Stimulated activated CD8-positive, alpha-beta memory T cell treated with anti-CD3 and anti-CD28 coated beads, Interleukin-2, amount 100 ng/mL, for 48 hours (primary cell): ENCODE measurements at places on chromosomes 5 and 9.
A peak's percentile ranks its signal among the peaks of the same experiment; 100 is the strongest.

DNA sequence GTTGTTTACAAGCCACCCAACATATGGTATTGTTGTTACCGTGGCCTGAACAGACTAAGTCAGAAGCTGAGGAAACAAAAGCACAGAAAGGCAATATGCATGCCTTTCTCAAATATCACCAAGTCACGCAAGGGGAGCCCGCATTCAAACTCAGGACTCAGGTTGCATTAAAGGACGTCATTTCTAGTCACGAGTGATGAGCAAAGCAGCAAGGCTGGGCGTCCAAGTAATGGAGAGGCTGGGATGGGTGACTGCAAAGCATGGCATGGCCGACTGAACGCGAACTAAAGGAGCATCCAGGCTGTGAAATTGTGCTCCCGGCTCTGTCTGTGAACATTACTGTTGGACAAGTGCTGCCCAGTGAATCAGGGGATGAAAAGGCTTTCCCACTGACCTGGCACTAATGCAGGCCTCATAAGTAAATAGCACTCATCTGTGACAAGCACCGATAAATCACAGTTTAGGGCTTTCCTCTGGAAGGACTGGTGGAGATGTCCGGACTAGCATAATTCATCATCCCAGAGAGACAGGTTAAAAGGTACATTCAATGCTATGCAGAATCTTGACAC lies 202.8 kb downstream of the SPOCK1 start:
- DNase-seq = no peak

- no peak for DNase-seq
Observed at GRCh38 chr9:132931178-132931735, 13.2 kb downstream of the TSC1 start.

GRCh38 chr5:146311278-146311677 lies 27.4 kb upstream of the POU4F3 start:
- no peak for DNase-seq

DNA sequence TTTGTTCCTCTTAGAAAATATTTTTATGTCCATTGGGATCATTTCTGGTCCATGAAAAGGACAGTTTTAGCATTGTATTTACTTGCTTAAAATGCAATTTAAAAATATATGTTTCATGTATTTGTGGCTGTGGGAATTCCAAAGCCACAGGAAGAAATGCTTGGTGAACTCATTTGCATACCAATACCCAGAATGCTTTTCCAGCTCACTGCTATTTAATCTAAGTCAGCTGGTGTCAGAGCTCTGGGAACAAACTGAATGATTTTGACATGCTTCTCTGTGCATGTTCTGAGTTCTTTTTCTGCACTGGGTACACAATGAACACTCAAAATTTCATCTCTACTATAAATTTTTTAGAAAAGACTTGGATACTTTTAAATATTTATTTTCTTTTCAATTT lies 482.8 kb upstream of the ARRDC3 start:
- DNase-seq = no peak

- DNase-seq = no peak
Observed at GRCh38 chr9:121222524-121223171, 21.0 kb upstream of the RAB14 start.

GRCh38 chr5:171444582-171444981 lies 25.1 kb downstream of the FGF18 start:
- DNase-seq = no peak

- no peak for DNase-seq
Observed at GRCh38 chr5:123753937-123754891, 242.2 kb downstream of the CSNK1G3 start.

DNA sequence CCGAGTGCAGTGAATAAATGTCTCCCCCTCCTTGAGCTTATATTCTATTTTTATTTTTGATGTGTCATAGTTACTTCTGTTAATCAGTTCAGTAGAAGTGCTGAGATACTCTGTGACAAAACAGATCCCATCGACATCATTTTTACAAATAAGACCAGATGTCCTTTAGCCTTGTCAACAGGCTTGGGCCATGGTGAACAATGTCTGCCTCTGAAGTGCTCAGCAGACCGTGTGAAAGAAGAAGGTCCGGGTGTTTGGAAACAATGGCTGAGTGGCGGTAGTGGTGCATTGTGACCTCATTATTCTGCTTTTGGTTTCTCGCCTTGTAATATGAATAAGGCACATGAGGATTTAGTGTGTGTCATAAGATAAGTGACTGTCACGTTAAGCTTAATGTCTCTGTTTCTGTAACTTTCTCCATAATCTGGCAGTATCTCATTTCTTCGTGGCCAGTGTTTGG lies 71.2 kb downstream of the SYK start:
- no peak for DNase-seq

DNA sequence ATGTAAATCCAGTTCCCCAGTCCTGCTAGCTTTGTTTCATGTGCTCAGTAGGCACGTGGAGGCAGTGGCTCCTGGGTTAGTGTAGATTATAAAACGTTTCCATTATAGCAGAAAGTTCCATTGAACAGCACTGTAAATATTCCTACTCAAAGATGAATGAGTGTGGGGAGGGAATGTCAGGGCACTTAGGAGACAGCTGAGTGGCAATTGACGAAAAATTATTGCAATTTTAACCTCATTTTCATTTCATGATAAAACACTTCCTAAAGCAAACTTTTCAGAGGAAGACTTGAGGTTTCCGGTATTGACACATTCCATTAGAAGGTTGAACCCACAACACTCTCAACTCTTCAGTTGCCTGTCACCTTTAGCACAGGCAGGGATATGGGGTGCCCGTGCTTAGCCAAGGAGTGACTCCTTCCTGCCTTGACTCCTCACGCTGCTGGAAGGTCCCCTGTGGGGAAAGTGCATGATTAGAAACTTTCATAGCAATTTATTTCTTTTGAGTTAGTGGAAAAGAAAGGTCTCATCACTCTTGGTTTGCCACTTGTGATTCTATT lies 41.2 kb downstream of the SLC46A2 start:
- no peak for DNase-seq

DNA sequence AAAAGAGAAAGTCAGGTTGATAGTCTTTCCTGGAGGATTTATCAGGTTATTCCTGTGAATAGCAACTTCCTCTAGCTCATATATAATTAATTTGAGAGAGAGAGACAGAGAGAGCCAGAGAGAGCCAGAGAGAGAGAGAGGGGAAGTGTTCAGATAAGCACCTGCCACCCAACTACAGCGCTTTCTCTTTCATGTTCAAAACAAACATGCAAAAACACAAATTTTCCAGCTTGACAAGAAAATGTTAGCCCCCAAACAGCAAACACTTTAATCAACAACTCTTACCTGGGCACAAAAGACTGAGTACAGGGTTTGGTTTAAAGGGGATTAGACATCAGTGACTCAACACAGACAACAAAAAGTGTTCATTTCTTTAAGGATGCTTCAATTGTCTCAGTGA lies 61.7 kb upstream of the PLPP6 start:
- DNase-seq = no peak

DNA sequence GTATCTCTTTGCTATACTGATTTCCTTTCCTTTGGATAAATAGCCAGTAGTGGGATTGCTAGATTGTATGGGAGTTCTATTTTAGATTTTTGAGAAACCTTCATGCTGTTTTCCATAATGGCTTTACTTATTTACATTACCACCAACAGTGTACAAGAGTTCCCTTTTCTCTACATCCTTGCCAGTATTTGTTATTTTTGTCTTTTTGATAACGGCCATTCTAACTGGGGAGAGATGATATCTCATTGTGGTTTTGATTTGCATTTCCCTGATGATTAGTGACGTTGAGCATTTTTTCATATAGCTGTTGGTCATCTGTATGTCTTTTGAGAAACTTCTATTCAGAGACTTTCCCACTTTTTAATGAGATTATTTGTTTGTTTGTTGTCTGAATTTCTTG lies 25.8 kb downstream of the NADK2 start:
- DNase-seq = no peak

GRCh38 chr9:104227108-104227507 lies 133.0 kb downstream of the SMC2 start:
- no peak for DNase-seq

GRCh38 chr5:40429258-40430100 lies 250.2 kb upstream of the PTGER4 start:
- no peak for DNase-seq

- no peak for DNase-seq
Observed at GRCh38 chr9:115262952-115263351, 145.0 kb upstream of the TNC start.

DNA sequence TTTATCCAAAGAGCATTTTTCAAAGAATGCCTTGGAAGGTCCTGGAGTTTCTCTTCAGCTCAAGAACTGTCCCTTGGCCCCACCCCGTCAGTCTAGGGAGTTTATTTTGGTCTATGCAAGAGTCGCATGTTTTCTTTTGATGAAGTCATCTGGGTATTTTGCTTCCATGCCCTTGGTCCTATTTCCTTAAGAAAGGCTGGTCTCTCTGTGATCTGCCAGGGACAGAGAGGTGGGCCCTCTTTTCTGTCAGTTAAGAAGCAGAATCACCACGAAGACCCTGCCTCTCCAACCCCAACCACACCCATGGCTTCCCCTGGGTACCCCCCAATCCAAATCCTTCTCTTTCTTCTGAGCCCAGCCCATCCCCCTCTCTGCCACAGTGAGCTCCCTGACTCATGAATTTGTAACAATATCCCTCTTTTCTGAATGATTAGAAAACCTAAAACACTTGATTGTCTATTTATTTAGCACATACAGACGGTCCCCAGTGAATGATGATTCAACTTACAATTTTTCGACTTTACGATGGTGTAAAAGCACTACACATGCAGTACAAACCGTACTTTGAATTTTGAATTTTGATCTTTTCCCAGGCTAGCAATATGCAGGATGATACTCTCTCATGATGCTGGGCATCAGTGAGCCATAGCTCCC lies 163.5 kb upstream of the ADRA1B start:
- DNase-seq = no peak

DNA sequence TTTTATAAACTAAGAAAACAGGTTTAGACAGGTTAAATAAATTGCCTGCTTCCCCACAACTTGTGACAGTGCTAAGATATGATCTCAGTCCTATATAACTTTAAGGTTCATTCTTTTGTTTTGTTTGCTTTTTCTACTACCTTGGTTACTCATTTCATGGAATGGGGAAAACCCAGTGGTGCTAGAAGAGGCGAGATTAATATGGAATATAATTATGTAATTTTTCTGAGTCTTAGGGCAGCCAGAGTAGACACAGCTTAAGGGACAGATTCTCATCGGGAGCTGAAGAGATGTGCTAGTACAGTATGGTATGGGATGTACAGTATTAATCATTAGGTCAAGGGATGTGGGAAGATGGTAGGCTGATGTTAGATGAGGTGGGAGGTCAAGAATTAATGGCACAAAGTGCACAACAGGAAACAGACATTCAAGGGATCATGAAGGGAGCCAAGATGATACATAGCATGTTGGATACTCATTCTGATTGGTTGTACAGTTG lies 6.2 kb downstream of the TRIM32 start:
- no peak for DNase-seq

GRCh38 chr5:41851116-41851515 lies 19.1 kb downstream of the OXCT1 start:
- no peak for DNase-seq

- no peak for DNase-seq
Observed at GRCh38 chr9:134028575-134029247, 3.4 kb downstream of the BRD3OS start.

- DNase-seq = peak; percentile 59
Observed at GRCh38 chr5:74579215-74579614, 61.3 kb downstream of the ENC1 start.

DNA sequence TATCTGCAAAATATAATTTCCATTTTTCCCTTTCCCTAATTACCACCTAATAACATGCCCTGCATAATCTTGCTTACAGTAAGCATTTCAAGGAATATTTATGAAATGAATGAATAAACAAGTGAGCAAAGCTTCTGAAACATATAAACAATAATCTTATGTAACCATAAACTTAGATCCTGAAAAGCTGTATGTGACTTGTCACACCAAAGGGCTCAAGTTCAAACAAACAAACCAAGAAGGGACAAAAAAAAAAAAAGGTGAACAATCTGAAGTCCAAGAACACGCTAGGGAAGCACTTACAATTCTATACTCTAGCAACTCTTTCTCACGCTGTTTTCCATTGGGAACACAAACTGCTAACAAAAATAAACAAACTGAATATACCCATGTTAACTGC lies 36.3 kb downstream of the PLPP1 start:
- no peak for DNase-seq

DNA sequence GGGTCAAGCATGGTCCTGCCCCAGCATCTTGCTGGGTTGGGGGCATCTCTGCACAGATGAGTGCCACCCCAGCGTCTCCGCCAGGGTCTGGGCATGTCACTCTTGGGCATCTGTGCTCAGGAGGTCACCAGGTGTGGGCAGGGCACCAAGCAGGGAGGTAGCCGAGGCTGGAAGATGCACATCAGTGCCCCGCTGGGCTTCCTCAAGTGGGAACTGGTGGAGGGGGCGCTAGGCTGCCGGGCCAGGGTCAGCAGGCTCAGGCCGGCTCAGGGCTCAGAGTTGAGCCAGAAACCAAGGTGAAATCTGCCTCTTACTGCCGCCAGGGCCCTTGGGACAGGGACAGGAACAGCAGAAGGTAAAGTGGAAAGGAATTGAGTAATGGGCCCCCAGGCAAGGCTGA lies 4.0 kb upstream of the FUT7 start:
- DNase-seq = no peak

GRCh38 chr5:90689064-90689463 lies 130.5 kb downstream of the ADGRV1 start:
- DNase-seq = no peak

GRCh38 chr9:114131808-114132549 lies 23.4 kb upstream of the COL27A1 start:
- DNase-seq = no peak

- no peak for DNase-seq
Observed at GRCh38 chr9:123599781-123600180, 243.8 kb downstream of the CRB2 start.

- peak; percentile 71 for DNase-seq
Observed at GRCh38 chr9:98192503-98193335, at the start of gene CORO2A. Gene CORO2A (minus strand): TSS chr9:98192637. CDS start chr9:98157660, 34,977 bp downstream.

- DNase-seq = no peak
Observed at GRCh38 chr5:111224561-111225345, 569 bp downstream of the CAMK4 start.

DNA sequence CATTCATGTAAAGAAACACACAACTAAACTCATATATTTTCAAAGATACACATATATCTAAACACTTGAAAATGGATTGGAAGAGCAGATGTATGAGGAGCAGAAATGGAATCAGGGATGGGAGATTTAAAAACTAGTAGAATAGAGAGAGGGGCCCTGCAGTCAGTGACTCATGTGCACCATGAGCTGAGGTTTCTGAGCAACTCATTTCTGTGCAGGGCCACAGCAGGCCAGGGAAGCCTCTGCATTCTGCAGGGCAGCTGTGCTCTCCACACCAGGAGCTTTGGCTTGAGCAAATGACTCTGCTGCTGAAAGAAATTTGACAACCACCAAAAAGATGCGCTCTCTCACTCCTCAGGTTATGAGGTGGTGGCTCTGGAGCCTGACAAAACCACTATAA lies 27.1 kb downstream of the LHX6 start:
- no peak for DNase-seq

GRCh38 chr5:137286025-137286610 lies 213.0 kb downstream of the SPOCK1 start:
- DNase-seq = no peak

DNA sequence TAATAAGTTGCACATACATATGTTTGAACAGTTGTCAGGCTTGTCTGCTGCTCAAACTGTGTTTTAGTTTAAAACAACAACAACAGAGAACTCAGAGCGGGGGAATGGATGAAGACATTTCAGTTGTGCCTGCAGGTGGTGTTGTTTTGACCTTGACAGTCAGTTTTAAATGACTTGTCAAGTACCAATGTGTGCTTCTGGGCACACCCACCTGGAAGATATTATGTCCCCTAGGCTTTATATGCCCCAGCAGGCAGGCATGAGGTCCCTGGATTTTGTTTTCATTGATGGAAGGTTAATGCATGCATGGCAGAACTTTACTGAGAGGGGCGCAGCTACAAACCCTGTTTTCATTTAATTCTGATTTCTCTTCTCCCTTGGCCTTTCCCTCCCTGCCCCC lies 84.6 kb downstream of the AOPEP start:
- no peak for DNase-seq
